ENCODE measurements at places on chromosomes 6 and 20. TPM values are rescaled to one million over a fixed set of nuclear protein-coding genes. Genes with fewer than 3 reads are reported as not detected.
A peak's percentile ranks its signal among the peaks of the same experiment; 100 is the strongest.

GNAS-AS1 gene
- total RNA-seq, result 5.8 TPM

CDH4 gene
- 6.5 TPM for total RNA-seq

- DNase-seq, result no peak
Observed at GRCh38 chr20:54292185-54292584, 84.3 kb downstream of the PFDN4 start.

LGSN gene
- total RNA-seq, result 0.09 TPM

PTCHD4 gene
- 7.8 TPM for total RNA-seq

DNA sequence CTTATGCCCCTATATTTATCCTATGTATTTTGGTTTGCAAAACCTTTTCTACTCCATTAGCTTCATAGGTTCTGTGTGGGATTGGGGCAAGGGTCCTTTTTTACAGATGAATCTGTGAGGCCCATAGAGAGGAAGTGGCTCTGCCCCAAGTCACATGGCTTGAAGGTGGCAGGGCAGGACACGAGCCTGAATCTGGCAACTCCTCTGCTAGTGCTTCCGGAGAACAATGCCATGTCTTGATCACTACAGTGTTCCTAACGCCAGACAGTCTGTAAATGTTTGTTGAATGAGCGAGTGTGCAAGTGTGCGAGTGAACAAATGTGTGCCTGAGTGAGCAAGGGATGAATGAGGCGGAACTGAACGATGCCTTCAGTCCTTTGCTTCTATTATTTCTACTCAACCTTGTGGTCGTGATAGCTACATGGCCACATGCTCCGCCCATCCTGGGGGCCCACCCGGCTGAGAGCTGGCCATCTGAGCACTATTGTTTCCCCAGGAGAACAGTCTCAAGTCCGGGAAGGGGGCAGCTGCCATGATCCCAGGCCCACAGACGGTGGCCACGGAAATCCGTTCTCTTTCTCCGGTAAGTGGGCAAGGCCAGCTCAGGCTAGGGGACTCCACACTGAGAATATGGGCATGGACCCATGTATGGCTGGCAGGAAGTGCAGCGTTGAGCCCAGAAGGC, 17.8 kb upstream of the AAR2 start:
- DNase-seq, result no peak

GRCh38 chr20:4563534-4563933, 158.2 kb upstream of the PRND start:
- DNase-seq, result peak; percentile 56

DNA sequence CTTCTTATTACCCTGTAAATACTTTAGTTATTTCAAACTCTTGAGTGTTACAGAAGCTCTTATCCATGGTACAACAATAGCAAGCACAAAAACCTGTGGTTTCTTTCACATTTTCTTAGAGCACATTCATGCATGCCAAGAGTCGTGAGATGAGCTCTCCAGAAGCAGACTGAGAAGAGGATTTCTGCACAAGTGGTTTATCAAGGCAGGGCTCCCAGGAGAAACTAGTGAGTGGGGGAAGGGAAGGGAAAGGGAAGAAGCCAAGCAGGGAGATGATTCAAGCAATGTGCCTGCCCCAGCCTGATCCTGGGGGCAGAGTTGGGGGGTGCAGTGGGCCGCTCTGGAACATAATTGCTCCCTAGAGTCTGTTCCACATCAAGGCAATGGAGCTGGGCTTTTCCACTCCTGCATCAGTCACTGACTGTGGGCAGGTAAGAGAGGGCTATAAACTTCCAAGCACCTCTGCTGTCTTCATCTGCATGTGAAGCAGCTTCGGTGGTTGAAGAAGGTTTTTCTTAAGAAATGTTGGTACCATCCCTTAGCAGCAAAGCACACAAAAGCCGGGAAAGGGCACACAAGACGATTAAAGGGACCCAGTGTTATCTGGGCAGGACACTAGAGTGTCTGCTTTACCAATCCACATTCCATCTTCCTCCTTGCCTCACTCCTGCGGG, 152.1 kb downstream of the PLCB4 start:
- DNase-seq, result peak; percentile 28

Data from neural progenitor cell (in vitro differentiated cells).